ENCODE measurements at places on chromosomes 1 and 21. TPM values are rescaled to one million over a fixed set of nuclear protein-coding genes. Genes with fewer than 3 reads are reported as not detected.

- no peak overlapping the region for H3K27ac ChIP-seq
- H3K4me1 ChIP-seq, result no peaks in the 10 kb centered on the region
- H3K4me3 ChIP-seq, result no peak overlapping the region
- H3K36me3 ChIP-seq, result no peaks in the 10 kb centered on the region
- H3K27me3 ChIP-seq, result no peaks in the 10 kb centered on the region
These were observed 228.8 kb upstream of the ADGRL2 start for GRCh38 chr1:81571946-81572345.

Gene IVL
- not detected for total RNA-seq

Gene SMCP
- total RNA-seq, result not detected

GRCh38 chr1:66290761-66291530 lies 243.0 kb upstream of the SGIP1 start:
- no peak for DNase-seq
- no peaks in the 10 kb centered on the region for H3K27me3 ChIP-seq
- no peak overlapping the region for H3K4me3 ChIP-seq
- H3K36me3 ChIP-seq, result no peaks in the 10 kb centered on the region
- no peaks in the 10 kb centered on the region for H3K4me1 ChIP-seq
- H3K27ac ChIP-seq, result no peak overlapping the region

Gene PFKFB2
- total RNA-seq, result 17.8 TPM

DNA sequence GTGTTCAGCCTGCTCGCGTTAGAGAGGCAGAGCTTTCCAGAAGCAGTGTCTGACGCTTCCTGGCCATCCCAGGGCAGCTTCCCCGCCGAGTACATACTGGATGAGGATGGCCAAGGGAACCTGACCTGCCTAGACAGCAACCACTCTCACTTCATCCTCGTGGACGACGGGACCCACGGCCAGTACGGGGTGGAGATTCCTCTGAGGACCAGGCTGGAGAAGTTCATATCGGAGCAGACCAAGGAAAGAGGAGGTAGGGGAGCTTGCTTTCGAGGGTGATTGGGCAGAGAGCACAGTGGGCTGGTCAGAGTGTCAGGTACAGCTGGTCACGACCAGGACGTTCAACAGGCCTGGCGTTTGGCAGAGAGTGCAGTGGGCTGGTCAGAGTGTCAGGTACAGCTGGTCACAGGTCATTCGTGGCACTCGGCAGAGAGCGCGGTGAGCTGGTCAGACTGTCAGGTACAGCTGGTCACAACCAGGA lies 22.4 kb downstream of the TRPM2 start:
- peaks cover 3% of the 10 kb centered on the region for H3K27me3 ChIP-seq
- H3K27ac ChIP-seq, result no peak overlapping the region
- no peak for DNase-seq
- H3K4me3 ChIP-seq, result no peak overlapping the region

DNA sequence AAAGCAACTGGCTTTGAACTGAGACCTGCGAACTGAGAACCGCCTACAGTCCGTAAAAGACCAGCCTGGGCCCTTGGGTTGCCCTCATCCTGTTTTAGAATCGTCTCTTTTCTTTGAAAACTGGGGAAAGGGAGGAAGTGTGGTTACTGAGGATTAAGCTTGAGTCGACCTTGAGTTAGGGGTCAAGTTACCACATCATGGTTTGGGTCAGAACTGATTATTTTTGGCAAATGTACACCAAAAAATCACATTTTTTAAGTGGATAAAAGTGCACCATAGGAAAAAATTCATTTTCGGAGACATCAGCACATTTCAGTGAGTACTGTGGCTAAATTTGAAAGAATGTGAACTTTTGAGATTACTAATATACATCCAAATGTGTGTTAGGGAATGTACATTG lies 76.9 kb upstream of the KAZN start:
- DNase-seq, result no peak
- no peak overlapping the region for H3K27ac ChIP-seq
- no peaks in the 10 kb centered on the region for H3K4me1 ChIP-seq
- H3K4me3 ChIP-seq, result no peak overlapping the region
- no peaks in the 10 kb centered on the region for H3K36me3 ChIP-seq

DNA sequence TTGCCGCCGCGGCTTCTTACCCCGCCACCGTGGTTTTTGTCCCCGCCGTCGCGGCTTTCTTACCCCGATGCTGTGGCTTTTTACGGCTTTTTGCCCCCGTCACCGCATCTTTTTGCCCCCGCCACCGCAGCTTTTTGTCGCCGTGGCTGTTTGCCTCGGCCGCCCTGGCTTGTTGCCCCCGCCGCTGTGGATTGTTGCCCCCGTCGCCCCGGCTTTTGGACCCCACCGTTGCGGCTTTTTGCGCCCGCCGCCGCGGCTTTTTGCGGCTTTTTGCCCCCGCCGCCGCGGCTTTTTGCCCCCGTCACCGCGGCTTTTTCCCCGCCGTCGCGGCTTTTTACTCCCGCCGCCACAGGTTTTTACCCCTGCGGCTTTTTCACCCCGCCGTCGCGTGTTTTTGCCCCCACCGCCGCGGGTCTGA lies 3934.3 kb downstream of the SRGAP2C start:
- no peak overlapping the region for H3K4me3 ChIP-seq
- H3K27ac ChIP-seq, result no peak overlapping the region
- H3K36me3 ChIP-seq, result no peaks in the 10 kb centered on the region
- H3K27me3 ChIP-seq, result no peaks in the 10 kb centered on the region
- no peak for DNase-seq

Gene TRIM46
- 15.0 TPM for total RNA-seq

Gene FMO3
- not detected for total RNA-seq

DNA sequence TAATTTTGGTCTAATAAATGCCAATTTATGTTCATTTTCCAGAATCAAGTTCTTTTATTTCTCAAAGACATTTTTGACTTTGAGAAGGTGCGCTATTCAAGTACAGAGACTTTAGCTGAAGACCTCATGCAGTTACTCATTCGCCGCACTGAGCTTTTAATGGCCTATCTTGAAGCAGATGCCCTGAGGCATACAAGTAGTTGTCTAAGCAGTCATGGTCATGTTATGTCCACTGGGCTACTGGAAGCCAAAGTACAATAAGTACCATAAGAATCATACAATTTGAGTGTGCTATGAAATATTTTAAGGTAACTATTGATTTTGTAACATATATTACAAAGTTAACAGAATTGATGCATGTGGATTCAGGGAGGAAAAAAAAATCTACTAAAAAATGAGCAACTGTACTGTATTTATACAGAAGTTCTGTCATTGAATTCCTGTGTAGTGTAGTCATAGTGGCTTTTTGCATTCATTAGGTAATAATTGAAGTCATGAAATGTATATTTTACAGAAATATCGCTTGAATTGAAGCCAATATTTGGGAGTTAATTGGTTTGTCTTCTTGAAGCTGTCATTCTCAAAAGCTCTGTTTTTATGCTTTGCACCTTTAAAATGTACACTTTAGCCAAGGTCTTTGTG lies 13.5 kb upstream of the NEXN start:
- no peak for DNase-seq
- H3K27me3 ChIP-seq, result no peaks in the 10 kb centered on the region
- H3K27ac ChIP-seq, result no peak overlapping the region
- H3K36me3 ChIP-seq, result no peaks in the 10 kb centered on the region
- no peak overlapping the region for H3K4me3 ChIP-seq

- no peaks in the 10 kb centered on the region for H3K36me3 ChIP-seq
- no peak overlapping the region for H3K4me3 ChIP-seq
- no peak overlapping the region for H3K27ac ChIP-seq
- H3K27me3 ChIP-seq, result no peaks in the 10 kb centered on the region
These were observed 19.9 kb downstream of the CLDN17 start for GRCh38 chr21:30146558-30147282.

GRCh38 chr1:169484683-169485430 lies 887 bp downstream of the SLC19A2 start:
- peaks cover 11% of the 10 kb centered on the region for H3K4me1 ChIP-seq
- H3K27me3 ChIP-seq, result no peaks in the 10 kb centered on the region
- no peak for DNase-seq
- H3K4me3 ChIP-seq, result peak overlapping the region; percentile 82
- H3K36me3 ChIP-seq, result no peaks in the 10 kb centered on the region

Measured in H1 (cell line).